ENCODE measurements at places on chromosomes 6 and 20.

GRCh38 chr20:39524371-39524911 is 562.3 kb downstream of the DHX35 start:
- no peak for DNase-seq

- DNase-seq: no peak
These were observed 23.0 kb downstream of the SYNJ2 start for GRCh38 chr6:158004701-158005095.

GRCh38 chr20:11929947-11930346 is 12.3 kb downstream of the BTBD3 start:
- no peak for DNase-seq

DNA sequence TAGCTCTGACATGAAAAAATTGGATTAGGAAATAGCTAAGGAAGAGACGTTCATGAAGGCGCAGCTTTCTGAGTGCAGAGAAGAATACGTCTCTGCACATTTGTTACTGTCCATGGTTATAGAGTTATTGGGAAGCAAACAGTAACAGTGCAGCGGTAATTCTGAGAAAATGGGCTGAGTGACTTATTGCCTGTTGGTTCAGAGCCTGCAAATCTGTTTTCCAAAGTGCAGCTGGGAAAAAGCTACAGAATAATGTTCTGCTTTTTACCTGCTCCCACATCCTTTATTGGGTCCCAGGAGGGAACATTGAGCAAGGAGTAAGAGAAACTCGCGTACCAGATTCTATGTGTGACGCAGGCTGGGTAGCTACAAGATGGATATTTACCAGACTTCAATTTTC is 160.2 kb downstream of the BTBD3 start:
- no peak for DNase-seq

DNA sequence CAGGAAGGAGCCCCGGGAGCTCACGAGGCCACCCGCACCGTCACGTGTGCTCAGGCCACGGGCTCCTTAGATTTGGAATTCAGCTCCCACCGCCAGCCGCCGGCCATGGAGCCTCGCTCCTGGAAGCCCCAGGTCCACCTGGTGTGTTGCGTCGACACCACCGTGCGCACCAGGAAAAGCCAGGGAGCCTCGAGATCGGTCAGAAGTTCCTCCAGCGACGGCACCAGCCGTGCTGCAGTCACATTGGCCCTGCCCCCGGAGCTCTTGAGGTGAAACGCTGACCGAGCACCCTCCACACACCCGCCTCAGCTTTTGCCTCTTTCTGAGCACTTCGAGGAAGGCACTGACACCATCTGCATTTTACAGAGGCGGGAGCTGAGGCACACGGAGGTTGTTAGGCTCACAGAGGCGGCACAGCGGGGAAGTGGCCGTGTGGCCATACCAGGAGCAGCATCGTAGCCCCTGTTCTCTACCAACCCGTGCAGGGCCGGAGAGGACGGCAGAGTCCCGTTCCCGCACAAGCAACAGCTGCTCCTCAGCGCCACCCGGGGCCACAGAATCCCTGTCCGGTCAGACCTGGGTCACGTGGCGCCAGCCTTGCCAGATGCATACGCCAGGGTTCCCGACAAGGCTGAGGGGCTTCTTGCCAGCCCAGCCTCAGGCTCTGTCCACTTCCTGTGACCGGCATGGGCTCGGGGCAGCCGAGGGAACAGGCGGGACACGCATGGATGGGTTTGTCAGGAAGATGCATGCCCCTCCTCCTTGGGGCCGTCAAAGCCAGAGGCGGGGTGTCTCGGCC is 7.6 kb downstream of the NKAIN4 start:
- DNase-seq: no peak

DNA sequence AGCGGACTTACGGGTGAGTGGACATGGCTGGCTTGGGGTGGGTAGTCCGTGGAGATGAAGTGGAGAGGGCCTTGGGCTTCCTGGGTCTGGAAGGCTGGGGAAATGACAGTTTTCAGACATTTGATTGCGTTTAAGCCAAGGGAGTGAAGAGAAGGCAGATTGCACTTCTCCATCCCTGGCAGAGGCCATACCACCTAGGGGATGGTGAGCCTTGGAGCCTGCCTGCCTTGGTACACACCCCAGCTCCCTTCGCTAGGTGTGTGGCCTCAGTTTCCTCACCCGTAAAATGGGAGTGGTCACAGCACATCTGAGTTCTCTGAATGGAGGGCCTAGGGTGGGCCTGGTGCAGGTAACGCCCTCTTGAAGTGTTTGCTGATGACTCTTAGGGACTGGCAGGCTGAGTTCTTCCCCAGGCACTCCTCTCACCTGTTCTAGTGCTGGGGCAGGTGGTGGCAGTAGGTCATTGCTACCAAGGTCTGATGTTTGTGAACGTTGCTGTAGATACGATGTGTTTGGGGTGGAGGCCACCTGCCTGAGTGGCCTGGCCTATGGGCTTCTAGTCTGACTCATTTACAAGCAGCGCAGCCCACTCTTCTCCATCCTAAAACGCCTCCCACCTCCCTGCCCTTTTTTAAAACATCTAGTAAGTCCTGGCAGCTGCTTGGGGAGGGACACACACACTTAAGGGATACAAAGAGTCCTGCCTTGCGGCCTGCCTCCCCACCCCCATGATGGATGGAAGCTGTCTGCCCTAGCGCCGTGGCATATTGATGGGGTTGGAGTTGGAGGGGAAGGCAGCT is 2.3 kb downstream of the RBM38 start:
- DNase-seq: no peak

- DNase-seq: no peak
These were observed 28.3 kb downstream of the FYN start for GRCh38 chr6:111844921-111845320.

DNA sequence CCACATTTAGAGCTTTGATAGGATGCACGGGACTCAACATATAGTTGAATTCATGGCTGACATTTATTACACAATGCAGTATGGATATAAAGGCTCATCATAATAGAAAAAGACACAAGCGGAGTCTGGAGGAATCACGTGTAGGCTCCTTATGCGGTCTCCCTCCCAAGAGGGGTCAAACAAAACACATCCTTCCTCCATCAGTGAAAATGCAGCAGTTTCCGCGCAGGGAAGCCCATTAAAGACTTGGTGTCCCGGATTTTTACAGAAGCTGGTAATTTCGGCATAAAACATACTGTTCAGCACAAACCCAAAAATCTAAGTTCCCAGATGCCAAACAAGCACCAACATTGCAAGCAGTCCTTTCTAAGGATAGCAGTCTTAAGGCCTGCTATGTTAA is 1.1 kb downstream of the USP45 start:
- no peak for DNase-seq

DNA sequence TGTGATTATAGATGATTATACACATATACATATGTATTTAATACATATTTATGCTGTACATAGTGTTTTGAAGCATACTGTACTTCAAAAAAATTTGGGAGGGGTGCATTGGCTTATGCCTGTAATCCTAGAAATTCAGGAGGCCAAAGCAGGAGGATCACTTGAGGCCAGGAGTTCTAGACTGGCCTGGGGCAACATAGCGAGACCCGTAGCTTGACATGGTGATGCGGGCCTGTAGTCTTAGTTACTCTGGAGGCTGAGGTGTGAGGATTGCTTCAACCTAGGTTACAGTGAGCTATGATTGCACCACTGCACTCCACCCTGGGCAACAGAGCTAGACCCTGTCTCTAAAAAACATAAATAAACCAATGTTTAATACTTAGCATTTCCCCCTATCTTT is 1.6 kb upstream of the FAM110A start:
- DNase-seq: no peak

GRCh38 chr6:37930288-37930971 is 110.9 kb downstream of the ZFAND3 start:
- no peak for DNase-seq

- no peak for DNase-seq
These were observed 89.0 kb upstream of the LYRM2 start for GRCh38 chr6:89727501-89727900.

GRCh38 chr6:165845493-165845892 is 182.5 kb upstream of the PDE10A start:
- DNase-seq: no peak

DNA sequence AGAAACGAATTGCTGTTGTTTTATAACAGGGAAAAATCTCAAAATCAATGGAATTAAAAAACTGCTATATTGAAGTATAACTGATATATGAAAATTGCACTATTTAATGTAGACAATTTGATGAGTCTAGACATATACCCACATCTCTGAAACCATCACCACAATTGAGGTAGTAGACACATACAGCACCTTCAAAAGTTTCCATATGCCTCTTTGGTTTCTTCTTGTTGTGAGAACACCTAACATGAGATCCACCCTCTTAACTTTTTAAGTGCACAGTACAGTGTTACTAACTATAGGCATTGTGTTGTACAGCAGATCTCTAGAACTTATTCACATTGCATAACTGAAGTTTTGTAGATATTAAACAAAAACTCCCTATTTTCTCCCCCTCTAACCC is 14.0 kb upstream of the SLC17A5 start:
- no peak for DNase-seq

DNA sequence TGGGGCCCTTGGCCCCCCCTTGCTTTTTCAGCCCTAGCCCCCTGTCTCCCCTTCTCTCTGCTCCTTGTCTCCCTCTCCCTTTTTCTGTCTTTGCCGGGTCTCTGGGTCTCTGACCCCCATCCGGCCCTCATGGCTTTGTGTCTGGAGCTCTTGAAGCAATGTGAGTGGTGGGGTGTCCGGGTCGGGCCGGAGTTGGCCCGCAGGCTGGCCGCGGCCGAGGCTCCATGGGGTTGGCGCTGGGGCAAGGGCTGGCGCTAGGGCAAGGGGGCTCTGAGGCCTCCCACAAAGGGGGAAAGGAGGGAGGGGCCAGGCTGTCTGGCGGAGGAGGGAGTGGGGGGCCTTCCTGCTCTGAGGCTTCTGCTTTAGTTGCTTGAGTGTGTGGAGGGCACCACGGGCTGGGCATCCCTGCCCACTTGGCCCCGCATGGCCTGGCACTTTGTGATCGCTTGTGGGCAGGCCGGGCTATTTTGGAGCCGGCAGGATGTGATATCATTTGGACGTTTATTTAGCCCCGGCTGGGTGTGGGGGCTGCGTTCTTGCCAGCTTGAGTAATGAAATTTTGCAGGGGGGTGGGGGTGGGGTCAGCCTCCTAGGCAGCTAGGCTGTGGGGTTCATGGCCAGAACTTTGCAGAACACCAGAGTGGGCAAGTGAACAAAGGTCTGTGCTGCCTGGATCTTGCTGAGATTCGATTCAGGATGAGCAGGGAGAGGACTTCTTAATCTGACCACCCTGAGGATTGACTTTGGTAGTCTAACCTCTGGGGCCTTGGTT is 78.7 kb upstream of the MYL9 start:
- no peak for DNase-seq

- peak; percentile 39 for DNase-seq
These were observed 6.5 kb downstream of the HELZ2 start for GRCh38 chr20:63567386-63568169.

- no peak for DNase-seq
These were observed 54.3 kb upstream of the CNR1 start for GRCh38 chr6:88220493-88220892.

- DNase-seq: no peak
These were observed 104.4 kb downstream of the SMOC2 start for GRCh38 chr6:168545428-168545827.
